ENCODE measurements at places on chromosomes 11 and 22.

DNA sequence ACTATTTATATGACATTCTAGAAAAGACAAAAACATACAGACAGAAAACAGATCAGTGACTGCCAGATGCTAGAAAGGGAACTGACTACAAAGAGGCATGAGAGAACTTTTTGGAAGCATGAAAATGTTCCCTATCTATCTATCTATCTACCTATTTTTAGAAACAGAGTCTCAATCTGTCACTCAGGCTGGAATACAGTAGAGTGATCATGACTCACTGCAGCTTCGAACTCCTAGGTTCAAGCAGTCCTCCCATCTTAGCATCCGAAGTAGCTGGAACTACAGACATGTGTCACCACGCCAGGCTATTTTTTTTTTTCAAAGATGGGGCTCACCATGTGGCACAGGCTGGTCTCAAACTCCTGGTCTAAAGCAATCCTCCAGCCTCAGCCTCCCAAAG, 6.9 kb downstream of the SBF2 start:
- DNase-seq: no peak

- DNase-seq: no peak
Measured at GRCh38 chr11:10716543-10717259, 23.1 kb upstream of the IRAG1 start.

DNA sequence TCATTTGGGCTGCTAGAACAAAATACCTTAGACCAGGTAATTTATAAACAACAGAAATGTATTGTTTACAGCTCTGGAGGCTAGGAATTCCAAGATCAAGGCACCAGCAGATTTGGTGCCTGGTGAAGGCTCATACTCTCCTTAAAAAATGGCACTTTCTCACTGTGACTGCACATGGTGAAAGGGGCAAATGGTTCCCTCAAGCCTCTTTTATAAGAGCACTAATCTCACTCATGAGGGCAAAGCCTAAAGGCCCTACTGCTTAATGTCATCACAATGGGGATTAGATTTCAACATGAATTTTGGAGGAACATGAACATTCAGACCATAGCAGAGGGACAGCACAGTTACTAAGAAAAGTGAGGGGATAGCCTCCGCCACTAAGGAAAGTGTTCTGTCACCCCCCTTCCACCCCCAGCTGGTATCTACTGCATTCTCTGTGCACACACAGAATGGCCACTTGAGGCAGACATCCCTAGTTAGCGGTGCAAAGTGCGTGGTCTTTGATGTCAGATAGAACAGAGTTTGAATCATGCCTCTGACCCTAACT, 47.2 kb upstream of the CEP295 start:
- DNase-seq: no peak

DNA sequence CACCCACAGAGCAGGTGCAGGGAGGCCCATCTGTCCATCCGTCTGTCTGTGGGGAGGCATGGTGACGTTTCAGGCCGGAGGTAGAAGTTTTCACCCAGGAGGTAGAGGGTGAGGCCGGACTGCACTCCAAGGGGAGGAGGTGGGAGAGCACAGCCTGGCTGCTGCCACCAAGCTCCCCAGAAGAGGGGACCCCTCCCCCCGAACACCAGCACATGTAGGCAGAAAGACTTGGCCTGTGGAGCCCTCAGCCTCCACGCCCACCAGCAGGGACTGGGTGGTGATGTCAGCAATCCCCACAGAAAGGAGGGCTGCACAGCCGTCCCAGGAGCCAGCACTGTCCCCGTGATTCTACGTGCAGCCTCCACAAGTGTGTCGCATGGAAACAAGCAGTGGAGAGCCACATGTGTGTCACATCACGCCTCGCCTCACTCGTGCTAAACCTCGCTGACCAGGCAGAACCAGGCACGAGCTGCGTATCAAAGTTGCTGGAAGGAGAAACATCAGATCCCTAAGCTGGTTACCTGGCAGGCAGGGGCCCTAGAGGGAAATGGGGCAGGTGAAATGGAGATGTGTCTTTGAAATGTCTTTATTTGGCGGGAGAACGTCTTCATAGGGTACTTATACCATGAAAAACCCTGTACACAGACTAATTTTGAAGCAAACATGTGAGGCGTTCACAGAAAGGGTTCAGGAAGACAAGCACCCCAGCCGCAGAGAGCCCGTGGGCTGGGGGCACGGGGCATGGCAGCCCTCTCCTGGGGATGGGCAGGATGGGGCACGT, 49.1 kb downstream of the CDKN1C start:
- no peak for DNase-seq

DNA sequence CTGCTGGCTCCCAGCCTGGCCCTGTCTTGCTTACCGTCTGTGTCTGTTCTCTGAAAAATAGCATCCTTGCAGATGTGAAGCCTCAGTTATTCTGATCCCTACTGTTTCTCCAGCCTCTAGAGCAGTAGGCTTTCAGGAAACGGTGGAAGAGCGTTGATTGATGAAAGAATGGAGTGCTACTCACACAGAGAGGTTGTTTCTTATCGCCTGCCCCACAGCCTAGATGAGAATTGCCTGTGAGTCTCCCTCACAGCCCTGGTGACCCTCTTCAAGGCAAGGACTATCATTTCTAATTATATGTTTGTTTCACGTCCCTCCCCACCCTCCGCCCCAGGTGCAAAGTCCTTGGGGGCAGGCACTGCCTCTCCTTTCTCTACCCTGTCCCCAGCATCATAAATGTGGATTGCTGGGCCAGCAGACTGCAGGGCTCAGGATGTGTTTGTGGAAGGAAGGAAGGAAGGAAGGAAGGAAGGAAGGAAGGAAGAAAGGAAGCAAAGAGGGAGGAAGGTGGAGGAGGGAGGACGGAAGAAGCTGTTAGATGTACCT, 575.3 kb upstream of the B3GAT1 start:
- DNase-seq: no peak

DNA sequence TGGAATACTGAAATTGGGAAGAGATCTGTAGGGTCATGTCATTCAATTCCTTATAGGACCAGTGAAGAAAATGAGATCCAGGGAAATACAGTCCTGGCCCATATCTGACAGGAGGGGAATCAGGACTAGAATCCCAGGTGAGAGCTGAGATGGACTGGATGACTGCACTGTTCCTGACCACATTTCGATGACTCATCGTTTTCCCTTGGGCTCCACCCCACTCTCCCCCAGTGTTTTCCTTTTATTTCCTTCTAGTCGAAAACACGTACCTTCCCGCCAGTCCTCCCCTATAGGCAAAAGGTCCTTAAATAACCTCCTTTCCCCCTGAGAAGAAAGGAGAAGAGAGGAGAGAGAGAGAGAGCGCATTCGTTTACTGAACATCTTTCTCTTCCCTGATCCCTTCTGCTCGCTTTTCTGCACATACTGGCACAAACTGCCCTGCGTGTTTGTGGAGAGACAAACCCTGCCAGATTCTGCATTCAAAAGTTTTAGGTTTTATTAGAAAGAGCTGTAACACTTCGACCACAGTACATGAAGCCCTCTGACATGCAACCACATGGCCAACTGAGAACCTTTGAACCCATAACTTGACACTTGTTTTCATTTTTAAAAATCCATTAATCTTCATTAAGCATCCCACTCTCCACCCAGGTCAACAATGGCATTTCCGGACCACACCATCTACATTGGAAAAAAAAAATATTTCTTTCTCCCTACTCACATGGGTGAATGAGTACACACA, 565.7 kb downstream of the METTL15 start:
- no peak for DNase-seq

DNA sequence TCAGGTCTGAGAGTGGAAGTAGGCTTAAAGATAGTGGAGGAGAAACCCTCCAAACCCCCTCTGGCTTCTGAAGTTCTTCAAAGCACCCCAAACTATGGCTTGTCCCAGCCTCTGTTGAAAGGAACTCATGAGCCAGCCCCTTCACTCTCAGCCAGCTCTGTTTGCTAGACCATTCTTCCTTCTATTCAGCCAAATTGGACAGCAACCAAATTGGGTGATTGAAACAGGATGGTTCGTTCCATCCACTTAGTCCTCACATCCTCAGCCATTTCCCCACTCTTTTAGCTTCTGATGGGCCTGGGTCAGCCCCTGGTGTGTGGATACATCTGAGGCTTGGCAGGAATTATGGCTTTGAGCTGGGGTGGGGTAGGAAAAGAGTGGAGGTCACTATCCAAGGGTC, 4.5 kb downstream of the HTR3A start:
- no peak for DNase-seq

DNA sequence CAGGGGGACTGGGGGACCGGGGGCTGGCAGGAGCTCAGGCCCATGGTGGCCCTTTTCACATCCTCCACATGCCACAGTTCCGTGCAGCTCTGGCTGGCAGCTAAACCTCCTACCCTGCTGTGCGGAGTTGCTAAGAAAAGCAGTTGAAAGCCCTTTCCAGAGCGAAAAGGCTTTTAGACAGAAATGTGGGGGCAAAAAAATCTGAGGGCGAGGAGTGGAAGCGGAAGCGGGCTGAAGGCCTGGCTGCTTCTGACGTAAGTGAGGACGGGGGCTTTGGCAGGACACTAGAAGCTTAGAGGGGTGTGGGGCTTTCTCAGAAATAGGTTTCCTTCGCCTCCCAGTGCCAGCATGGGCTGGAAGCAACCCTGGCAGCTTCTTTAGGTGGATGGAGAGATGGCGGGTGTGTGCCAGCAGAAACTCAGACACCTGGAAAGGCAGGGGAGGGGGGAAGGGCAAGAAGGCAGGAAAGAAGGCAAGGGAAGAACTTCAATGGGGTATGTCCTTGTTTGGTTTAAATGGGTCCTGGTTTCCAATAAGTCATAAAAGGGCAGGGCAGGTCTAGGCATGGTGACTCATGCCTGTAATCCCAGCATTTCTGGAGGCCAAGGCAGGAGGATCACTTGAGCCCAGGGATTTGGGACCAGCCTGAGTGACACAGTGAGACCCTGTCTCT, 11.2 kb upstream of the DGKZ start:
- DNase-seq: no peak

DNA sequence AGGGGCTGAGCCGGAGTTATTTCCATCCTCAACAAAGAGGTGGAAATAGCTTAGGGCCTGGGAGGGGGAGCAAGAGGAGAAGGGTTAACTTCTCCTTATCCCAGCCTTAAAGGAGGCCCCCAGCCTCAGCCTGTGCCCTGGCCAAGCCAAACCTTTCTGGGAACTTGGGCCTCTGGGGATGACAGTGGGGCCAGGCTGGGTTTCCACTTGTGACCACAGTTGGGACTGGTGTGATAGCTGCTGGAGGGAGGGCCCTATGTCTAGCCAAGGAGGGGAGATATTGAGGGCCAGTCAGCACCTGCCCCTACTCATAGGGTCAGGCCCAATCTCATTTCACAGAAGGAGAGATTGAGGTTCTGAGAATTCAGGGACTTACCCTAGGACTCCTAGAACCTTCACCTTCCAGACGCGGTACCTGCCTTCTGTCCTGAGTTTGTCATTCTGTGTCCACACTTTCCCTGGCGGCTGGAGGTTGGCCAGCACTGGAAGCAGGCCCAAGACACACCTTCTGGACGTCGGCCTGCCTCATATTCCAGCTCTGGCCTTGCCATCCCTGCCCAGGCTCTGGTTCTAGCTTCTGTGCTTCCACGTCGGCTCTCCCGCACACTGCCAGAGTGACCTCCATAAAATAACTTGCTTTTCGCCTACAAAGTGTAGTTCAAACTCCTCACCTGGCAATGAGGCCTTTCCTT, 3.1 kb downstream of the RELT start:
- DNase-seq: no peak

GRCh38 chr11:22674470-22675439, 8.3 kb downstream of the GAS2 start:
- DNase-seq: no peak

DNA sequence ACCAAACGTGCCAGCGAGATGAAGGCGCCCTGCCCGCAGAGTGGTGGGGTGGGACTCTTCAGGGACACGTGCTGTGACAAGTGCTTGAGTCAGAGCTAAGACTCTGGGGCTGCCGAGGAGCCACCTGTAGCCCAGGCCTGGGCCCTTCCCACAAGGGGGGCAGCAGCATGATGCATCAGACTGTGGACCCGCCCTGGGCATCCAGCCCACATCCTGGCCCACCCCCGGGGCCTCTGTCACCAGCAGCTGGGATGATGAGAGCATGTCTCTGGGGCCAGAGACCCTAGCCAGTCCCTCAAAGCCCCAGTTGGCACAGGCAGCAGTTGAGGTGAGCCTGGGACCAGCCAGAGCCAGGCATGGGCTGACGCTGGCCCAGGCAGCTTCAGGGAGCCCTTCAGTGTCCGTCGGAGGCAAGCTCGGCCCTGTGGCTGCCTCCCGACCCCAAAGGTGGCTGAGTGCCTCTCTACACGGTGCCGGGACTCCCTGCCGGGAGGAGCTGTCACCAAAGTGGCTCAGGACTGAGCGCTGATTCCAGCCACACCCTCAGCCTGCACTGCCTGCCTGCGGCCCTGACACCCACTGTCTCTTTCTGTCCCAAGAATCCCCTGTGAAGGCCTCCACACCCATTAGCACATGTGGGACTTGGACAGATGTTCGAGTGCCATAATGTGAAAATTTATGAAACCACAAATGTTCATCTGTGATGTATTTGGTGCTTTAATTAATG, 41.3 kb downstream of the CDKN1C start:
- no peak for DNase-seq

DNA sequence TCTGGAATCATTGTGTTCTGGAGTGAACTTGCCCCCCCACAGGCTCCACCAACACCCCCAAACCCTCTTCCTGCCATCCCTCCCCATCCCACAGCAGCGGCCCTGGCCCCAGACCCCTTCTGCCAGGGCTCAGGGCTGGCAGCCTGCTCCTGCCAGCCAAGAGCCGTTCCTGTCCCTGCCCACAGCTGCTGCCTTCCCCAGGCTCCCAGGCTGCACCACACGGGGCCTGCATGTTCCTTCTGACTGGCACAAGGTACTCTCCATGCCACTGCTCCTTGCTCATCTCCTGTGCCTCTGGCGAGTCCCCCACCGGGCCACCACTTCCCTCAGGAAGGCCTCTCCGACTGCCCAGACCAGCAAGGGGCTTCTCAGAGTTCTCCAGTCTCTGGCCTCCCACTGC, 4.9 kb downstream of the GP1BB start:
- DNase-seq: no peak

DNA sequence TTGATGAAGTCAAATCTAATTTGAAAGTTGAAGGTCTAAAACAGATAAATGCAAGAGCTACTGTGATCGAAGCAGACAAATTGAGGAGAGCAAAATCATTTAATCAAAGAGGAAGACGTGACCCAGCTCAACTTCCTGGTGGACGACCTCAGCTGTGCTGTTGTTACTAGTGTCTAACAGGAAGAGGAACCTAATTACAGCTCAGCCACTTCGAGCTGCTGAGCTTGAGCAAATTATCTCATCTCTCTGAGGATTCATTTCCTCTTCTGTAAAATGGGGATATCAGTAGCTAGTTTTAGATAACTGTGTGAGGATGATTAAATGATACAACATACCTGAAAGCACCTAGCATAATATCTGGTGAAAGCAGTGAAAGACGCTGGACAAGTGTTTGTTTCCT, 48.6 kb upstream of the OLFML1 start:
- no peak for DNase-seq

- no peak for DNase-seq
Measured at GRCh38 chr22:20771918-20772625, 1.8 kb upstream of the SERPIND1 start.

- no peak for DNase-seq
Measured at GRCh38 chr11:22203281-22203680, 10.4 kb downstream of the ANO5 start.

DNA sequence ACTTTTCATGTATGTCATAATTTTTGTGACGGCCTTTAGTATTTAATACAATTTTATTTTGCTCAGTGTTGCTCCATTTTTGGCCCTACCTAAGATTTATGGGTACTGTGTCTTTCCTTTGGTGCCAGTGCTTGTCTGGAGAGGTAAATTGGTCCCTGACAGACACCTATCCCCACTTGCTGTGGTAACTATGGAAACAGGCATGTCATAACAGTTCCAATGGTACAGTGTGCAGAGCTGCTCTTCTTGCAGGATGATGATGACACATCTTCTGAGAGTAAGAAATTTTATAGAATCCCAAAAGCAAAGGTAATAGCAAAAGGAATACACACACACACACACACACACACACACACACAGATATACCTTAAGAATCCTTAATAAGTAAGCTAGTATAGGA, 118.5 kb downstream of the ELP4 start:
- DNase-seq: no peak
